Right renal pelvis (tissue), 4 donors: ENCODE measurements at places on chromosomes 6 and 20. TPM values are rescaled to one million over a fixed set of nuclear protein-coding genes. Genes with fewer than 3 reads are reported as not detected.

Gene DNPH1
- polyA plus RNA-seq, result 58.9 TPM

Gene PRL
- polyA plus RNA-seq, result 0.10 TPM

Gene SPEF1
- polyA plus RNA-seq, result 1.7 TPM

Gene TBX18
- polyA plus RNA-seq, result 10.3 TPM

Gene OR2W1
- polyA plus RNA-seq, result not detected

Gene WFDC10B
- not detected for polyA plus RNA-seq

Gene PTCHD4
- polyA plus RNA-seq, result 1.8 TPM

Gene ZFP64
- 21.4 TPM for polyA plus RNA-seq

Gene BNIP5
- 0.10 TPM for polyA plus RNA-seq

Gene ME1
- polyA plus RNA-seq, result 2.9 TPM

Gene RAET1G
- 1.1 TPM for polyA plus RNA-seq

Gene SLC17A5
- polyA plus RNA-seq, result 22.2 TPM

Gene XKR7
- polyA plus RNA-seq, result 0.39 TPM

Gene LAMA4
- polyA plus RNA-seq, result 87.3 TPM

Gene SOD2
- 119 TPM for polyA plus RNA-seq

Gene PLAGL2
- polyA plus RNA-seq, result 21.1 TPM

Gene PLCB1
- 45.7 TPM for polyA plus RNA-seq

Gene SHLD1
- polyA plus RNA-seq, result 10.3 TPM

Gene CD109
- 13.4 TPM for polyA plus RNA-seq

Gene ANKRD66
- polyA plus RNA-seq, result not detected

Gene ADGRF1
- polyA plus RNA-seq, result 40.2 TPM

Gene MYBL2
- 26.3 TPM for polyA plus RNA-seq

Gene CCN6
- polyA plus RNA-seq, result 1.4 TPM

Gene TBXT
- polyA plus RNA-seq, result not detected

Gene DPPA5
- polyA plus RNA-seq, result not detected

Gene CLPSL2
- not detected for polyA plus RNA-seq
